ENCODE measurements at places on chromosomes 3 and 15.

- DNase-seq = no peak
These were observed 688.1 kb downstream of the ZNF385D start for GRCh38 chr3:21062831-21063294.

DNA sequence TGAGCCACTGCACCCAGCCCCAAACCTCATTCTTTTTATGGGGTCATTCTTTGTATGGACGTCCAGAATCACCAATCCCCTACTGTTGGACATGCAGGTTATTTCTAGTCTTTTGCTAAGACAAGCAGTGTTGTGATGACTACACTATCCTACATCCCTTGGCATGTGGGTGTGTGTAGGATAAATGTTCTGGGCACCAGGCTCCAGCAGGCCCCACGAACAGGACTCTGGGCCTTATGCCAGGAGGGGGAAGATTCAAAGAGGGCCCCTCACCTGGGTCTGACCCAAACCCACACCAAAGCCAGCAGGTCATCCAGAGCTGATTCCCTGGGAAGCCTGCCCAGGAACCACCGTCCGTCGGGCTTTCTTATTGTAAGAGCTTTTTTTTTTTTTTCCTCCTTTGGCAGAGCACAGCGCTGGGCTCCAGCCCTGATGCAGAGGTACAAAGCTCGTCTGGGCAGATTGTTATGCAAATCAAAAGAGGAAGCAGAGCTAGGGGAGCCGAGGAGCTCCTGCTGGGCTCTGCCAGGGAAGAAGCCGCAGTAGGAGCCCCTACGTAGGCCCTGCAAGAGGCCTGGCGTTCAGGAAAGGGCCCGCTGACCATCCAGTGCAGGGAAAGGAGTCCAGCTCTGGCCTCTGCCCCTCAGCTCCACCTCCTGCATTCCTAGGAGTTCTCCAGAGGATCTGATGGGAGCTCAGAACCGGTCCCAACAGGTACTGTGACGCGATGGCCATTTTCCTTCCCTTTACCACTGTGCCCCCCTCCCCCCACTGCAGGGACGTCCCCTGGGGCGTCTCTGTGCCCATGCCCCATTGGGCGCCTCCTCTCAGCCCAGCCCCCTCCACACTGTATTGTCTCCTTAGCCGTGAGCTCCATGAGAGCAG, 29.0 kb upstream of the FURIN start:
- DNase-seq = no peak

DNA sequence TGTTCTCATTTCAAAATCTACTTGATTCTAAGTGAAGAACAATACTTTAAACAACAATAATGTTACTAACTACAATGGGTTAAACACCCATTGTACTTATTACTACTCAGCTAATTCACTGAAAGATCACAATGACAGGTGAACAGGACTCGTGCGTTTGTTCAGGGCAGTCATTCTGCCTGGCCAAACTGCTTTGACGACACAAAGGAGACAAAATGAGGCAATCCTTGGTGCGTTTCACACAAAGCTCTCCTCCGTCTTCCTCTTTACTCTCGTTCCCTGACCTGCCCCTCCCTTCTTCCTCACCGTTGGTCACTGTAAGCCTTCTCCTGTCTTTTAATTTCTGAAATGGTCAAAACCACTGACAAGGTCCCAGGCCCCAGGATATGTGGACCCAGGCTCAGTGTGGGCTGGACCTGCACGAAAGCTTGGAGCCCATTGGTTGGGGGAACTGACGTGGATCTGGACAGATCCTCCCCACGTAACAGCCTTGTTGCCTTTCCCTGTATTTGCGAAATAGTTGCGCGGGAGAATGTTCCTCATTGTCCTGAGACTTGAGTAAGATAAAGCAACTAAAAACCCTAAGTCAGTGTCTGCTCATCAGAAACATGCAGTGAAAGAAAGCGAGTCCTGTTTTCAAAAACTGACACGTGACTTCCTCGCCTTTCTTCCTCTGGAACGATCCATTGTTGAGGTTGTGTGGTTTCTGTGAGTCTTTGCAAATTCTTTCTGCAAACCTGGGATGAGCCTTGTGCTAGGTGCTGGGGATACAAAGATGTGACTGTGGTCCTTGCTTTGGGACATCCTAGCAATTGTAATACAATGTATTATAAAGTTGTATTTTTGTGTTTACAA, 147.1 kb upstream of the RGMA start:
- DNase-seq = no peak

- no peak for DNase-seq
These were observed 283.6 kb upstream of the TPM1 start for GRCh38 chr15:62758952-62759349.

GRCh38 chr3:142628801-142629200, 32.6 kb downstream of the PLS1 start:
- DNase-seq = no peak

GRCh38 chr15:63088533-63089245, 33.0 kb upstream of the LACTB start:
- no peak for DNase-seq

DNA sequence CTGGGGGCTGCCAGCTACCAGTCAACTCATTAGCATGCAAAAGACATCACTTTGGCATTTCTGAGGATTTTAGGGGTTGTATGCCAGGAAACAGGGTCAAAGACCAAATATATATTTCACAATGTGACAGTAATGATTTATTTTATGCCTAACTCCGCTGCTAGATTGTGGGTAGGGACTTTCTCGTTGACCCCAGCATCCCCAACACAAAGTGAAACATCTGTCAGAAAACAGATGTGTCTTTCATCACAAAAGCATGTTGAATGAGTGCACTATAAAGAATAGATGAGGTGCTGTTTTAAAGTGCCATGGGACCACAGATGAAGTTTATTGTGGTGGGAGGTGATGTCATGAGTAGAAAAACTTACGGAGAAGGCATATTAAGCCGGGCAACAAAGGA, 59.7 kb downstream of the ITPR1 start:
- DNase-seq = no peak

- DNase-seq = peak; percentile 33
These were observed 600.8 kb downstream of the FOXP1 start for GRCh38 chr3:70982700-70983140.

DNA sequence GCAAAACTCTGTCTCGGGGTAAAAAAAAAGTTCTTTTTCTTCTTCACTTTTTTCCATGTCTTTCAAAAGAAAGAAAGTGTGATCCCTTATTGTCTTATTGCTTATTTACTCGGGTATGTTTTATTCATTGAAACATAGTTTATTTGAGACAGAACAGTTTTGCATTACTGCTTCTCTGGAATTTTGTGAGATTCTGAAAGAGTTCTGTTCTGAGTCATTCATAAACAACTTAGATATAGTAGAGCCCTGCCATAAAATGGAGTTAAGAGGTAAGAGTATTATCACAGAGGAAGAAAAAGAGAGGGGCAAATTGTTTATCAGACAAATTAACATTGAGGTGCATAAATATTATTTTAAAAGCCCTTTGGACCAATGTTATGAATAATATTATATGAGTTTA, 522.2 kb downstream of the ROBO2 start:
- DNase-seq = no peak

- DNase-seq = no peak
These were observed 34.6 kb downstream of the FMN1 start for GRCh38 chr15:33159726-33160453.

DNA sequence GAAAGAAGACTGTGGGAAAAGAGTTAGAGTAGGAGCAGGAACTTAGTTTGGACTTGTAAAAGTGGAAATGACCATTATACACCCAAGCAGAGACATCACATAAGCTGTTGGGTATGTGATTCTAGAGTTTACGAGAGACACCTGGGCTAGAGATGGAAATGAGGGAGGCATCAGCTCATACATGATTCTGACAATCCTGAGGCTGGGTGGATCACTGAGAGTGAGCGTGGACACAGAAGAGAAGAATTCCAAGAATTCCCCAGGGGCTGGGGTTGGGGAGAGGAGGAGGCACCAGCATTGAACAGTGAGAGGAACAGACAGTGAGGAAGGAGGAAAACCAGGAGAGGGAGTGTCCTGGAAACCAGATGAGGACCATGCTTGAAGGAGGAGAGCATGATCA, 113.5 kb downstream of the KCNAB1 start:
- no peak for DNase-seq

- no peak for DNase-seq
These were observed 23.8 kb downstream of the SLC6A20 start for GRCh38 chr3:45772341-45773035.

GRCh38 chr3:62013951-62014350, 359.4 kb downstream of the FEZF2 start:
- no peak for DNase-seq

GRCh38 chr3:195154793-195155535, 116.0 kb downstream of the XXYLT1 start:
- no peak for DNase-seq

DNA sequence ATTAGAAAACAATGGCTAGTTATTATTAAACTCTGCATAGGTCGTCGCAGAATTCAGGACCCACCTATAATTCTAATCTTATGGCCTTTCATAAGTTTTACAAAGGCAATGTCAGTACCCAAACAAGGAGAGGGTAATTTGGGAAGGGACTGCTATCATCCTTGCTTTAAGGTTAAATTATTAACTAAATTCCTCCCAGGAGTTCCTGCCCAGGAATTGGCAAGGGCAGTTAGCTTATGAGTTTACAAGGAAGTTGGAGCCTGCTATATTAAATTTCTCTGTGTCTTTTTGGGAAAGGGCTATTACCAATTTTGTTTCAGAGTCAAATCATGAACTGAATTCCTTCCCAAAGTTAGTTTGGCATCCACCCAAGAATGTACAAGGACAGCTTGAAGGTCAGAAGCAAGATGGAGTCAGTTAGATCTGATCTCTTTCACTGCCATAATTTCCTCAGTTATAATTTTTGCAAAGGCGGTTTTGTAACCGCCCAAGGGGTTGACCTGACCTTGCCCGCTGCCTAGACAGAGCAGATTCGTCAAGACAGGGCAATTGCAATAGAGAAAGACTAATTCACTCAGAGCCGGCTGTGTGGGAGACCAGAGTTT, 45.3 kb upstream of the LHFPL4 start:
- DNase-seq = no peak

DNA sequence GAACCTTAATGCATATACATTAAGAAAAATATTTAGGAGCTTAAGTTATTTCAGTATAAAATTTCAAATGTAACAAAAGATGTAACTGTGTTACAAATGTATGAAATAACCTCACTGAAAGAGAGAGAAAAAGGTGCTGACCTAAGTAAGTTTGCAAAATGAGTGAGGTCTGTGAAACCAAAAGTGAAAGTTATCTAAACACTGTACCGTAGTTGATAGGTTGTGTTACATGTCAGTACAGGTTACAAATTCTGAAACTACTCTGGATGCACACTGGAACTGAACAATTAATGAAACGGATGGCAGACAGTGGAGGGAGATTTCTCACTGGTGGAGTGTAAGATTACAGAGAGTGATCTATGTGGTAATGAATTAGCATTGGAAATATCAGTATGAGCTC, 420.7 kb downstream of the ZNF385D start:
- no peak for DNase-seq

- no peak for DNase-seq
These were observed 123.3 kb downstream of the ALCAM start for GRCh38 chr3:105490045-105490444.

DNA sequence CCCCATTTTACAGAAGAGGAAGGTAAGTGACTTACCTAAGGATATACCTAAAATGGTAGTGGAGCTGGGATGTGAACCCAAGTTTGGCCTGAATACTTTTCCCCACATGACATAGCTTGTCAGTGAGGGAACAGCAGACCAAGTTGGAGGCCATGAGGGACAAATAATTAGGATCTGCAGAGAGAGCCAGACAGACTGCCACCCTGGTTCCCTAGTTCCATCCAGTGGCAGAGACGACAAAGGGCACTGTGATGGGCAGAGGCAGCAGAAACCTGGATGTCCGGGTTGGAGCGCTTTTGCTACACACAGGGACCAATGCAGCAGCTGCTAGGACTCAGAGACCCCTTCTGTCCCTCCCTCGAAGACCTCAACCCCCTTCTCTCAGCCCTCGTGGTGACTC, 1.2 kb downstream of the CPLX3 start:
- DNase-seq = no peak
